CD4-positive, alpha-beta T cell treated with Interleukin-21 for 1 hour (primary cell): ENCODE measurements at places on chromosomes 3 and 15.

- DNase-seq, result no peak
These were observed 249.7 kb upstream of the CNTN4 start for GRCh38 chr3:1848935-1849334.

- no peak for DNase-seq
These were observed 80.0 kb downstream of the THSD4 start for GRCh38 chr15:71195242-71195641.

GRCh38 chr15:33515121-33515520, 204.4 kb downstream of the RYR3 start:
- no peak for DNase-seq

- DNase-seq, result no peak
These were observed 21.2 kb upstream of the IGF2BP2 start for GRCh38 chr3:185846037-185846436.

DNA sequence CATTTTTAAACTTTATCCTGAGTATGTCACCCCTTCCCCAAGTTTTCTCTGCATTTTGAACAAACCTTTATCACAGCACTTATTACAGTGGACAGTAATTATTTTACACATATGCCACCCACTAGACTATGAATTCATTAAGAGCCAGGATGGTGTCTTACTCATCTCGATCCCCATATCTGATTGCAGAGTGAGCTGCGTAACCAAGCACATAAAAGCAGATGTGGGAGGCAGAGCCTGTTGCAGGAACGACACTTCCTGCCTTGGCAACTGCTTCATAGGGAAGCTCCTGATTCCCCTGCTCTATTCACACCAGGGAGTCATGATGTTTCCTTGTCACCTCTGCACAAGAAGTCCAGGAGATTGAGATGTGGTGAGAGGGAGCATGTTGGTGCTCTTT, 91.1 kb downstream of the MINAR1 start:
- DNase-seq, result no peak

DNA sequence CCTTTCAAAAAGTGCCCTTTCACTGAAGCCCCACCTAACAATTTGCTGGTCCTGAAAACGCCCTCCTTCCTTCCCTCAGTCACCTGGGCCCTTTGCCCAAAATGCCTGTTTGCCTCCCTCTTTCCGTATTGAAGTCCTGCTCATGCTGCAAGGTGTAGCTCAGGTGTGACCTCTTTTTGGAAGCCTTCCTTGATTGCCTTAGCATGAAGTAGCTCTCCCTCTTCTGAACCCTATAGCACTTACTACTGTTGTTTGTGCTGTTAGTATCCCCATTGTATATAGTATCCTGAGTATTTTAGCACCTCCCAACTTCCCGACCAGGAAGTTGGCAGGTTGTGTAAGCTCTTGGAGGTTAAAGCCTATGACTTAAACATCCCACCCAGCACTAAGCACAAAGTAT, 1.7 kb downstream of the PLS1 start:
- DNase-seq, result no peak

- DNase-seq, result no peak
These were observed 314.3 kb upstream of the RASGRP1 start for GRCh38 chr15:38878926-38879325.

DNA sequence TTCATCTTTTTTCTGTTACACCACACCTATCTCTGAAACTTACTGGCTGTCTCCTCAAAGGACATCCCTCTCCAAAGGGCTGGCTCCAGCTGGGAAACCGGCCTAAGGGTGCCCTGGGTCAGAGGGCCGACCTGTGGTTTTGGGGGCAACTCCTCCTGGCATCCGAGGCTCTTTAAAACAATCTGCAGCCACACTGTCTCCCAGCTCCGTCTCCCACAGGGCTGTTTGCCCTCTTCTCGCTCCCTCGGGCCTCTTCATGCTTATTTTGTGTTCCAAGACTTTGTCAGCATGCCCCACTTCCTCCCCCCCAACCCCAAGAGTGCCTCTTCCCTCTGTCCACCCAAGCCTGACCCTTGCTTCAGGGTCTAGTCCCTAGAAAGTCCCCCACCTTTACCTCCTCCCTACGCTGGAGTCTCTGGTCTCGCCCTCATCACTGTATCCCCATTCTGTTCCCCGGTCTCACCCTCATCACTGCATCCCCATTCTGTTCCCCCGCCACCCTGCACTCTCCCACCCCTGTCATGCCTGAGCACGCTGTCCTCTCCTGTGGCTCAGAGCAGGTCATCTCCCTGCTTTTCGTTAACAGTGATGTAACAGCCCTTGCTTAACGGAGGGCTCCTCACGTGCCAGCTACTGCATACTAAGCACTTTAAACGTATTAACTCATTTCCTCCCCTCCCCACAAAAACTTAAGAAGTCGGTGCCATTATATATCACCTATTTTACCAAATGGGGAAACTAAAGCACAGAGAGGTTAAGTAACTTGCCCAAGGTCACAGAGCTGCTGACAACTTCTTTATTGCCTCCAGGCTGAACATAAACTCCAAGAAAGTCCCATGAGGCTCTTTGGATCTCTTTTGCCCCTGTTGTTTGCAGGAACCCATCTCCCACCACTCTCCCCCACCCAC, 1.1 kb upstream of the CSK start:
- peak; percentile 76 for DNase-seq

- DNase-seq, result no peak
These were observed 54.3 kb downstream of the HMG20A start for GRCh38 chr15:77475001-77475400.

DNA sequence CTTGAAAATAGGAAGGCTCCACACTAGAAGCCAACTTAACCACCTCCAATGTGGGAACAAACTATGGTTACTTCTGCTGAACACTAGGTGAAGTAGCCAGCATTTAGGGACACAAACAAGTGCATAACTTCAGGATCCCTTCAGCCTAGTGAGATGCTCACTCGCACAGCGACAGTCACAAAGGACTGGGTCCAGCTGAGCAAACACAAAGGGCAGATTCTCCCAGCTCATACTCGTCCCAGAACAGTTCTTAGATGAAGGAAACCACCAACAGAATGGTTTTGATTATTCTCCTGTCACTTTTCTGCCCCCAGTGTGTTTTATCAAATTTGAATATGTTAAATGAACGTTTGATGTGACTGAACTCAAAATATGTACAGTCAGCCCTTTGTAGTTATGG, 201.6 kb downstream of the KCNAB1 start:
- no peak for DNase-seq

DNA sequence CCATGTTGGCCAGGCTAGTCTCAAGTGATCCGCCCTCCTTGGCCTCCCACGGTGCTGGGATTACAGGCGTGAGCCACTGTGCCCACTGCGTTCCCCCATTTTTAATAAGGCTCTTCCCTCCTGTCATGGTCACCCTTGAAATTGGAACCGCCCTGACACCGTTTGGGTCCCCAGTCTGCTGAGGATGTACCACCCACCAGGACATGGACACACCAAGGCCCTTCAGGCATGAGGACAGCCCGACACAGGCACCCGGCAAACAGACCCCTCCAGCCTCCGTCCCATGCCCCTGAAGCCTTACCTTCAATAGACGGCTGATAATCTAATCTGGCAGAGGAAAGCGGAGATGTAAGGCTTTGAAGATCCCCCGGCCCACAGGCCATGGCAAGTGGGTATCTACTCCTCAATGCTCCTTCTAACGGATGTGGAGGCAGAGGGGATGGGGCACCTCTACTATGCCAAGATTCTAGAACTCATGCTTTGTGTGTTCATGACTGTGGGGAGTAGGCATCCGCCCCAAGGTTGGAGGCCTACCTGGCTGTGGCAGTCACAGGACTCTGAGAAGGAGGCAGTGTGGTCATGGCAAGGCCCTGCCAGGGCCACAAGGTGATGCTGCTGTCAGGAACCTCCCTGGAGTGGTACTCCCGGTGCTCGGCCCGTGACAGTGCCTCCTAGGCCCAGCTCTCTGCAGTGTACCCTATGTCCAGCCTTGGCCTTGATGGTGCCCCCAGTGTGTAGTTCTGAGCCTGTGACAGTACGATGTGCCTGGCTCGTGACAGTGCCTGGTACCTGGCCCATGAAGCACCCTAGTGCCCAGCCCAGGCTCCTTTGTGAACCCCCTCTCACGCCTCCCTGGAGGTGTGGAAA, 18.6 kb upstream of the PRSS50 start:
- no peak for DNase-seq

DNA sequence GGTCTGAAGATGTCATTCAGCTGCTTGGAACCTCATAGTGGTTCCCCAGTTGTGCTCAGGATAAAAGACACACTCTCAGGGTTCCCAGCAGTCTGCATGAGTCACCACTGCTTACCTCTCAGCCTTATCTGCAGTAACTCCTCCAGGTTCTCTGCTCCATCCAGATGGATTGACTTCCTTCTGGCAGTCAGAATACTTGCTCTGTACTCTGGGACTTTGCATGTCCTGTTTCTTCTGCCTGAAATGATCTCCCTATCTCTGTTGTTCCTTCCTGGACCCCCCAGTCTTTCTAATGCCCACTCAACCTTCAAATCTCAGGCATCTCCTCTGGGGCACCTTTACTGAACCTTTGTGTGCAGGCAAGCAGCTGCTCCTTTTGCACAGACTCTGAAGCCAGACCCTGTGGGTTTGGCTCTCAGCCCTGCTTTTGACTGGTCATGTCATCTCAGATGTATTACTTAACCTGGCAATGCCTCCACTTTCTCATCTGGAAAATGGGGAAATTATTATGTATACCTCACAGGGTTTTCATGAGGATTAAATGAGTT, 38.4 kb downstream of the ITPR1 start:
- no peak for DNase-seq

DNA sequence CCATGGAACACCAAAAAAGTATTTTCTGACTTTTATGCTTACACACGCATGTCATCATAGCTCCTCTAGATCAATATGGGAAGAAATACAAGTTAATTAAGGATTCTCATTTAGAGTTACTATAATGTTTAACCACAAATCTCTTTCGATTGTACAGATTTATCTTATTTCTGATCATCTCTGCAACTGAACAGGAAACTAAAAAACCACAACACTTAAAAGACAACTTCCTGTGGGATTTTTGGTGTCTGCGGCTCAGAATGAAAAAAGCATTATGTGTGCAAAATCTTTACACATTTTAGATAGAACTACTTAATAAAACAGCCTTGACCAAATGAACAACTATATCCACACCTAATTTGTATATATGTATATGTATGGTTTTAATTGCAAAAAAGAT, 3.0 kb upstream of the TJP1 start:
- peak; percentile 47 for DNase-seq

DNA sequence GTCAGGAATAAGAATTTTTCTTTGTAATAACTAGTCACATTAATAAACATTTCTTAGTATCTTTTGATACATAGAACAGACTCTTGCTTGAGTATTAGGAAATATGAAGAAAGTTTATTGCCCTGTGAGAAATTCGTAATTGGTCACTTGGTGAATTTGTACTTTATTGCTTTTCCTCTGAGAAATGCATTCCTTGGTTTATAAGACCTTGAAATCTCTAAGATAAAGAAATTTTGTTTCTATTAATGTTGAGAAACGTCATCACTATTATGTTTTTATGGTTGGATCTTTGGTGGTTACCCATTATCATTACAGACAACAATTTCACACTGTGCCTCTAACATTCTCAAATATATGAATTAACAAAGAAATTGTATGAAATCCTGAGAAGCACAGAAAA, 652.0 kb upstream of the NECTIN3 start:
- DNase-seq, result no peak

- DNase-seq, result no peak
These were observed 579.5 kb downstream of the PDCD6IP start for GRCh38 chr3:34377961-34378360.

GRCh38 chr15:51780636-51781035, 29.2 kb downstream of the TMOD2 start:
- no peak for DNase-seq

- peak; percentile 51 for DNase-seq
These were observed 453.7 kb downstream of the FOXP1 start for GRCh38 chr3:71129611-71130431.

GRCh38 chr3:30354972-30355371, 251.4 kb upstream of the TGFBR2 start:
- DNase-seq, result no peak

GRCh38 chr3:107008213-107008612, 369.0 kb upstream of the CCDC54 start:
- DNase-seq, result no peak

DNA sequence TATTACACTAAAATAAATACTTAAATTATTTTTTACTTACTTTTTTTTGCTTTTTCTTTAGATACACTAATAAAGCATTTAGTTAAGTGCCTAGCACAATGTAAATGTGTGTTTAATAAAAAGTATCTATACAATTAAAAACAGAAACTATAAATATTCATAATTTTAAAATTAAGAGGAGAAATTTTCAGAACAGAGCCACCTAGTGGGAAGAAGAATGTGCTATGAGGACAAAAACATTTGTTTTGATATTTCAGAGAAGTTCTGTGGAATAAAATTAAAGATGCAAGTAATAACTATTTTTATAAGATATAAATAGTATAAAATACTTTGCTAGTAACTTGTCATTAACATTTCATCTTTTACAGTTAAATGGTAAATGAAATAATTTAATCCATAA, 33.6 kb upstream of the PLSCR5 start:
- no peak for DNase-seq

GRCh38 chr3:160678292-160678842, 1.4 kb downstream of the ARL14 start:
- DNase-seq, result no peak

- DNase-seq, result no peak
These were observed 74.8 kb downstream of the ADAMTS9 start for GRCh38 chr3:64612916-64613526.

DNA sequence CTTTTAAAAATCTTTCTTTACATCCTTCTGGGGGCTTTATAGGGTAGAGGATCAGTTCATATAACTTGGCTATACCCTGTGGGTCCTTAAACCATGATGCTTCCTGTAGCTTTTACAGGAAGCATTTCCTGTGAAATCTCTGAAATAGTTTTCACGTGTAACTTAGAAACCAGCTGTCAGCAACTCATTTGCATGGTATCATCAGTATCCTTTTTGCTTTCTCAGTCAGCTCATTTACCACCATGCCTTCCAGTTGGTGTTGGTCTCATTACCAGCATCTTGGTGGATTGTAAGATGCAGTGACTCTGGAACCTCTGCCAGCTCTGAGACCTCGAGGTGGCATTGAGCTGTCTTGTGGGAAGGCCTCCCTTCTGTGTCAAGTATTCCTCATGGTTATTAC, 96.7 kb upstream of the MYZAP start:
- no peak for DNase-seq

- DNase-seq, result no peak
These were observed 16.2 kb downstream of the XPC start for GRCh38 chr3:14162178-14162577.

- DNase-seq, result no peak
These were observed 35.1 kb downstream of the UBE3A start for GRCh38 chr15:25403771-25404170.

- no peak for DNase-seq
These were observed 18.4 kb upstream of the KLF13 start for GRCh38 chr15:31308185-31308639.

DNA sequence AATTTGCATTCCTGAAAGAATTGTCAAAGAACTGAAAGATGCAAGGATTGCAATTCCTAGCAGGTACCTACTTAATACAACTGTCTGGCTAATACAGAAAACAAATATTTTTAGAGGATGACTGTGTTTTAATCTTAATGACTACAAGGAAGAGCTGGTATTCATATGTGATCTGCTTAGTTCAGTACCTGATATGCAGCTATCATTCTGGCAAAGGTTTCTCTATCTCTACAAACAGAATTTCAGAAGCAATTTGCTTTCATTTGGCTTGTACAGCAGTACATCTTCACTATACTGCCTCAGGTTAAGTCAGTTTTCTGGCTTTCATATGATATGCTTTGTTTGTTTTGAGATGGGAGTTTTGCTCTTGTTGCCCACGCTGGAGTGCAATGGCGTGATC, 51.3 kb downstream of the TBL1XR1 start:
- peak; percentile 22 for DNase-seq

- no peak for DNase-seq
These were observed 126.2 kb upstream of the PTX3 start for GRCh38 chr3:157310329-157311052.

- no peak for DNase-seq
These were observed 310.7 kb upstream of the ZNF717 start for GRCh38 chr3:76096036-76096435.
